ENCODE measurements at places on chromosomes 13 and 19.

GRCh38 chr13:99723878-99724277 is 222.6 kb downstream of the TM9SF2 start:
- no peak for DNase-seq

DNA sequence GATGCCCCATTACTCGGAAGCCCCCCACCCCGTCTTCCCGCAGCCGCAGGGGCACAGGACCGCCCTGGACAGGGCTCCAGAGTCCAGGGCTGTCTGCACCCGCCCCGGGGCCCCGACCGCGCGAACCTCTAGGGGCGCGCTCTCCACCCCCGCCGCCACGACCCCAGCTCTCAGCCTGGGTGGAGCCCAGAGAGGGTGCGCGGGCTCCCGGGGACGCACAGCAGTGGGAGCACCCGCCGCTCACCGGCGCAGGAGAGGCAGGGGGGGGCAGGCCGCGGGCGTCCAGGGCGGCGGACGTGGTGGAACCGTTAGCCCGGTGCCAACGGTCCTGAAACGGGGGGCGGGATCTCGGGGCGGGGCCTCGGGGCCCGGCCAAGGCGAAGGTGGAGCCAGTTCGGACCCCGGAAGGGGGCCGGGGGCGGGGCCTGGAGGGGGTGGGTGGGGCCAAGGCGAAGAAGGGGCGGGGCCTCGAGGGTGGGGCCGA is at the start of gene ATP8B3:
ATP8B3 (minus strand) TSS at position 335 of the 484 bp plus-strand sequence. CDS start 540 bp downstream, outside the sequence.
- no peak for DNase-seq

DNA sequence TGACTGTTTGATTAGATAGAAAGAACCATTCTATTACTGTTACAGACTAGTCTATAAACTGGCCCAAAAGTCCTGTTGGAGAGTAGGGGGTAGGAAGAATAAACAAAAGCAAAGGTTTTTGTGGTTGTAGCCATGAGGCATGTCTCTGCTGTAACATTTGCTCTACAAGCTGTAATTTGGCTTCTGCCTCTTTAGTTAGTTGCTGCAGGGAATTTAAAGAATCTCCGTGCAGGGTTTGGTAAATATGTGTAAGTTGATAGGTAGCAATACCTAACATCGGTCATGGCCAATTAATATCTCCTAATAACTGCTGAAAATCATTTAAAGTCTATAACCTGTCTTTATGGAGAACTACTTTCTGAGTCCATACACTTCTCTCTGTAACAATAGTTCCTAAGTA is 13.0 kb downstream of the FPR3 start:
- DNase-seq: no peak

DNA sequence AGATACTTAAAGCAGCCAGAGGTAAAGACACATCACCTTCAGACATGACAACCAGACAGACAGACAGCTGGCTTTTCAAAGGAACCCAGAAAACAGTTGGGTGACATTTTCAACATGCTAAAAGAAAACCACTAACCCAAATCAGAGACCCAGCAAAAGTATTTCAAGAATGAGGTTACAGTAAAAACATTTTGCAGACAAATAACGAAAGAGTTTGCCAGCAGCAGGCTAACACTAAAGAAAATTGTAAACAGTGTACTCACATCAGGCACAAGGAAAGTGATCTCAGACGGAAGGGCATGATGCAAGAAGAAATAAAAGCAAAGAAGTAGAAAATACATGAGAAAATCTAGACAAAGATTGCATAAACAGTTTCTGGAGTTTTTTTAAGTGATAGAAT is 46.4 kb downstream of the AP1M1 start:
- no peak for DNase-seq

DNA sequence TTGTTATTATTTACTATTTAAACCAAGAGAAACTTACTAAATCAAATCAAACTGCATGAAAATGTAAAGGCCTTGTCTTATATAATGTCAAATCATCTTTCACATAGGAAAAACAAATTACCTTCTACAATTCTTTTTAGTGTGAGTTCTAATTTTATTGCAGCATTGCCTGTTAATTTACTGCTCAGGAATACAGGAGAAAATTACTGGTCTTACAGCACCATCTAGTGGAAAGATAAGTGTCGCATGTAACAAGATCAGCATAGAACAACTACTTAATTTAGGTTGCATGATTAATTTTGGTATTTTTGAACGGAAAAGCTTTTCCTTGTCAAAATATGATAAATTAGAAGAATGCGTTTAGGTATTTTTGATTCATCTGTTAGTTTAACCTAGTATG is 502.7 kb downstream of the UQCRFS1 start:
- DNase-seq: no peak

- DNase-seq: peak; percentile 74
Measured at GRCh38 chr19:49468746-49469447, 5.1 kb upstream of the FLT3LG start.

DNA sequence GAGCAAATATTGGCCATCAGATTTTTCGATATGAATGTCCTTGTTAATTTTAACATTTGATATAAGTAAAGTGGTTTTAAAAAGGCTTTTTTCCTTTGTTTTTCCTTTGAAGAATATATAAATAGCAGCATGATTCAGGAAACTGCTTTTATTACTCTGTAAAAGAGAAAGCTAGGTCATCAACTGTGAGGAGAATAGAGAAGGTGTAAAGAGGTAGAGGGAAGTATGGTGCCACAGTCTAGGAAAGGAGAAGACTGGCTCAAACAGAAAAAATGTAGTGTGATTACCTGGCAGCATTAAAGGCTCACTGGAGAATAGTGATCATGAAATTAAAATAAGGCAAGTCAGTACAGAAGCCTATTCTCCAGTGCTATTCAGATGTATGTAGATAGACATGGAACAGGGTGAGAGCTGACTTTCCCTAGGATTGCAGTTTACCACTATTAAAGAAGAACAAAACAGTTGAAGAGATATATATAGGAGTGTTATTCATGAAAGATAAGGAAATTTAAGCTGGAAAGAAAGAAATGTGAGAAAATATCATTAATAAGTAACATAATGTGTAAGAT is 1115.9 kb upstream of the PCDH9 start:
- DNase-seq: no peak

DNA sequence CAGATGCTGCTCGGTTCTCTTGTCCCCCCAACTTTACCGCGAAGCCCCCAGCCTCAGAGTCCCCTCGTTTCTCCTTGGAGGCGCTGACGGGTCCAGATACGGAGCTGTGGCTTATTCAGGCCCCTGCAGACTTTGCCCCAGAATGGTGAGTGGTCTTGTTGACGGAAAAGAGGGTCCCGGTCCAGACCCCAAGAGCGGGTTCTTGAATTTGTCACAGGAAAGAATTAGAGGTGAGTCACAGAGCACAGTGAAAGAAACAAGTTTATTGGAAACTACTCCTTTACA is 589 bp downstream of the POLR1G start:
- no peak for DNase-seq

DNA sequence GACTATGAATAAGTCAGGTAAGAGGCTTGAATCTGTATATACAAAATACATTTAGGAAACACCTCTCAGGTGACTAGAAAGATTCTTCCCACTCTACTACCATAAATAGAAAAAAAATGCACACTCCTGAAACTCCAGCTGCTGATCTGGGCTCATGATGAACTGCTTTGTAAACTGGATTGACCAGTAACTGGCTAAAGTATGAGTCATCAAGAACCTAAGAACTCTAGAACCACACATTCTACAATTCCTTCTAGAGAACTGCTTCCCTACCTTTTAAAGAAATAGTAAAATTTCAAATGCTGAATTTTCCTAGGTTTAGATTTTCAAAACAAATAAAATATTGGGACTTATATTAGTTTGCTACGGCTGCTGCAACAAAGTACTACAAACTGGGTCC is 55.2 kb downstream of the ELF1 start:
- no peak for DNase-seq

DNA sequence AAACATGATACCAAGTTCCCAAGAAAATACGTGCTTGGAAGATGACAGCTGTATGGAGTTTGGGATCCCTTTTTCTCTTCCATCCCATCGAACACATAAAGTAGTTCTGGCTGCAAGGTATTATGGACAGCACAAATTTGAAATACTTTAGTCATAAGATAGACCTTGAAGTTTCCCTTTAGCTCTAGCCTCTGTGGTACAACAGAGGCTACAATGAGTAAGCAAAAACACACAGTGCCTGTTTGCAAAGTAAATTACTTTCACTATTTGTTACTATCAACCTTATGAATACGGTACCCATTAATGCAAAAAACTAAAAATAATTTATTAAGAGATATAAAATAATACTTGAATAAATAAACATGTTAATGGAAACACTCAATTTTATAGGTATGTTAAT is 21.0 kb upstream of the LRCH1 start:
- no peak for DNase-seq

- no peak for DNase-seq
Measured at GRCh38 chr13:90447734-90448101, 899.8 kb upstream of the MIR17HG start.

DNA sequence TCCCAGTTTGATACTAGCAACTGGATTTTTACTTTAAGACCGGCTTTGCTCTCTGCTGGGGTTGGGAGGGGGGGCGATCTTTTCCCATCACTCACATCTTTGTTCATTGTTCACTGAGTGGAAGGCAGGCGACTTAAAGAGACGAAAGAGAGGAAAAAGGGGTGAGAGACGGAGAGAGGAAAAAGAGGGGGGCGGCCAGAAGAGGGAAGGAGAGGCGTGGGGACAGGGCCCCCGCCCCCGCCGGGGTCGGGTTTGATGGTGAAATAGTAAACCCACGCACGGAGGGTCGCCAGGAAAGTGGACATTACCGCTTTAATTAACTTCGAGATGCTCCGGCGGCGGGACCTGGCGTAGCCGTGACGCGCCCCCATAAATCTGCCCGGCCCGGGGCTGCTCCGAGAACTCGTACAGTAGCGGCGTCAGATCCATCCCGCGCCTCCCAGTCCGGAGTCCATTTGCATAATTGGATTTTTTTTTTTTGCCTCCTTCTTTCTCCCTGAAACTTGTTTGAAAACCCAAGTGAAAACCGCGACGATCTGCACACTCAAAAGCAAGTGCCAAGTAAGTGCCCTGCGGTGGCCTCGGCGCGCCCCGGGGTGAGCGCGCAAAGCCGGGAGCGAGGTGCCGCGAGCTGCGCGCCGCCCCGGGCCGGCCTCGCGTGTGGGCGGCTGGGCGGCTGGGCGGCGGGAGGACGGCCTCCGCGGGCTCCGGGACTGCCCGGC is 143.9 kb upstream of the ZNF536 start:
- DNase-seq: no peak

- no peak for DNase-seq
Measured at GRCh38 chr13:52845766-52846566, 2.5 kb downstream of the PCDH8 start.

DNA sequence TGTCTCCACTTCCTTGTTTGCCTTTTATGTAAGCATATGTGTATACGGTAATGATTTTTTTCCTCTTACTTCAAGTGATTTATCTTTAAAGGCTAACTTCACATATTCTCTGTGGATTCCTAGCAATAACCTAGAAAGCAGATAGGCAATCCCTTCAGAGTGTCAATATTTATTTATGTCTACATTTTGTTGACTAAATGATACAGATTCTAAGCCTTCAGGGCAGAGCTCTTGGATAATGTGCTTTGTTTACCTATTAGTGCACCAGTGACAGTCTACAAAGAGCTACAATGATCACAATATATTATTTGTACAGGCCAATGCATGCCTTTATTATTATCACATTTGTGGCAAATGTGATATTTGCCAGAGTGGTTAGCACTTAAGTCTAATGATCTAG is 406.2 kb downstream of the EFNB2 start:
- DNase-seq: no peak

DNA sequence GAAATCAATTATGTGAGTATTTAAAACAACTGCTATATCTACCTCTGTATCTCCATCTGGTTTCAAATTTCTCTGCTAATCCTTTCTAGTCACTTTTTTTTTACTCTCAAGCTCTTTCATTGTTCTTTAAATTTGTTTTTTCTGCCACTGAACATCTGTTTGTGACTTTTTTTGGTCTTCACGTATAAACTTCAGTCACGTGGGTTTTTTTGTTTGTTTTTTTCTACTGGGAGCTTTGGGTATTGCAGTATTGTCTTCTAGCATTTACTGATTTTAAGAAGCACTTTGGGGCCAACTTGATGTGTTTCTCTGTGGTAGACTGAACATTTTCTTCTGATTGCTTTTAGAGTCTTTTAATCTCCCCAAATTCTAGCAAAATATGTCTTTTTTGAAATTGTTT is 262.6 kb upstream of the RXFP2 start:
- DNase-seq: no peak

DNA sequence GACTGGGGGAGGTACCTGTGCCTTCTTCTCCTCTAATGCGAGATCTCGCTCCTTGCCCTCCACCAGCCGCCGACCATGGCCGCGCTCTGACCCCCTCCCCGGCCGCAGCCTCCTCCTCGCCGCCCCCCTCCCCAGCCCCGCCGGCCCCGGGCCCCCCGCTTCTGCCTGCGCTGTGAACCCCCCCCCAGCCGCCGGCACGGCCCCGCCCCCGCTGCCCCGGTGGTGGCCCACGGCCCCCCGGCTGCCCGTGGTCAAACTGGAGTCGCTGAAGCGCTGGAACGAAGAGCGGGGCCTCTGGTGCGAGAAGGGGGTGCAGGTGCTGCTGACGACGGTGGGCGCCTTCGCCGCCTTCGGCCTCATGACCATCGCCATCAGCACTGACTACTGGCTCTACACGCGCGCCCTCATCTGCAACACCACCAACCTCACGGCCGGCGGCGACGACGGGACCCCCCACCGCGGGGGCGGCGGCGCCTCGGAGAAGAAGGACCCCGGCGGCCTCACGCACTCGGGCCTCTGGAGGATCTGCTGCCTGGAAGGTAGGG is at the start of gene CACNG8:
CACNG8 (plus strand) TSS at position 51 of the 545 bp plus-strand sequence.
- no peak for DNase-seq

DNA sequence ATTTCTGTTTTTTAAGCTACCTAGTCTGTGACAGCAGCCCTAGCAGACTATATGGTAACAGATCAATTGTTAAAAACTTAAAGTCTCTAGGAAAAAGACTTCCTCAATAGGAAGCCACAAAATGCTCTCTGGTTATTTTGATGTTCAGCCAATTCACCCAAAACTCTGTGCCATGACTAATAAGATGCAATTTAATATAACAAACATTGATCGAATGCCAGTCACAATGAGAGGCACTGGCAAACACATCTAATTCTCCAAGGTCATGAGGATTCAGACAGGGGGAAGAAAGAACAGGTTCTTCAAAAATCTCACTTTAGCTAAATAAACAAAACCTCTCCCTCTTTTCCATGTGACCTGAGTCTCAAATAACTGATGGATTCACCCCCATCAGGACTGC is 107.5 kb downstream of the SUCLA2 start:
- no peak for DNase-seq

GRCh38 chr13:30193279-30194234 is 113.8 kb downstream of the KATNAL1 start:
- no peak for DNase-seq

DNA sequence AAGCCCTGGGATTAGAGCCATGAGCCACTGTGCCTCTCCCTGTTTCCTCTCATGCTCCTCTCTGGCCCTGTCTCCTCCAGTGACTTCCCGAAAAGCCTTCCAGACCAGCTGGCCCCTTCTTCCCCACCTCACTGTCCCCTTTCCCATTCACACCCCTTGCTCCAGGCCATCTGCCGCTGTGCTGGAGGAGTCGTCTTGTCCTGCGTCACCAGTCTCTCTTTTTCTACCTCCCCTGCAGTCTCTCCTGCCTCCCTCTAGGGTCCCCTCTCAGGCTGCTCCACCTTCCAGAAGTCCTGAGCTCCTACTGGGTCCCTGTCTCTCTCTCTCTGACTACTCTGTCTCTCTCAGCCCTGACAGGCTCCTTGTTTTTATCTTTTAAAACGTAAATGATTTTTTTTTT is 5.3 kb upstream of the FFAR1 start:
- no peak for DNase-seq
